ENCODE measurements at places on chromosomes 11 and 22. TPM values are rescaled to one million over a fixed set of nuclear protein-coding genes. Genes with fewer than 3 reads are reported as not detected.

The OR10A2 gene
- total RNA-seq, result not detected

The FOSL1 gene
- 52.6 TPM for total RNA-seq

The OR8H2 gene
- total RNA-seq, result not detected

The GPR83 gene
- total RNA-seq, result not detected

The OR5P2 gene
- not detected for total RNA-seq

The PIWIL4 gene
- 0.25 TPM for total RNA-seq

The CCT8L2 gene
- total RNA-seq, result not detected

The MRGPRX3 gene
- total RNA-seq, result not detected

The SNX19 gene
- 49.8 TPM for total RNA-seq

The NAALAD2 gene
- 1.1 TPM for total RNA-seq

The BANF1 gene
- 246 TPM for total RNA-seq

The FZD4 gene
- 112 TPM for total RNA-seq

GRCh38 chr11:92843455-92843854, 126.0 kb upstream of the MTNR1B start:
- no peak for DNase-seq
- H3K4me1 ChIP-seq, result no peaks in the 10 kb centered on the region
- no peaks in the 10 kb centered on the region for H3K36me3 ChIP-seq
- H3K4me3 ChIP-seq, result no peak overlapping the region
- H3K27me3 ChIP-seq, result no peaks in the 10 kb centered on the region
- no peak overlapping the region for H3K27ac ChIP-seq

- peaks cover 9% of the 10 kb centered on the region for H3K4me1 ChIP-seq
- H3K4me3 ChIP-seq, result no peak overlapping the region
- H3K36me3 ChIP-seq, result no peaks in the 10 kb centered on the region
- H3K27me3 ChIP-seq, result no peaks in the 10 kb centered on the region
- peak; percentile 80 for DNase-seq
Observed at GRCh38 chr11:72831521-72832300, 17.5 kb downstream of the ATG16L2 start.

DNA sequence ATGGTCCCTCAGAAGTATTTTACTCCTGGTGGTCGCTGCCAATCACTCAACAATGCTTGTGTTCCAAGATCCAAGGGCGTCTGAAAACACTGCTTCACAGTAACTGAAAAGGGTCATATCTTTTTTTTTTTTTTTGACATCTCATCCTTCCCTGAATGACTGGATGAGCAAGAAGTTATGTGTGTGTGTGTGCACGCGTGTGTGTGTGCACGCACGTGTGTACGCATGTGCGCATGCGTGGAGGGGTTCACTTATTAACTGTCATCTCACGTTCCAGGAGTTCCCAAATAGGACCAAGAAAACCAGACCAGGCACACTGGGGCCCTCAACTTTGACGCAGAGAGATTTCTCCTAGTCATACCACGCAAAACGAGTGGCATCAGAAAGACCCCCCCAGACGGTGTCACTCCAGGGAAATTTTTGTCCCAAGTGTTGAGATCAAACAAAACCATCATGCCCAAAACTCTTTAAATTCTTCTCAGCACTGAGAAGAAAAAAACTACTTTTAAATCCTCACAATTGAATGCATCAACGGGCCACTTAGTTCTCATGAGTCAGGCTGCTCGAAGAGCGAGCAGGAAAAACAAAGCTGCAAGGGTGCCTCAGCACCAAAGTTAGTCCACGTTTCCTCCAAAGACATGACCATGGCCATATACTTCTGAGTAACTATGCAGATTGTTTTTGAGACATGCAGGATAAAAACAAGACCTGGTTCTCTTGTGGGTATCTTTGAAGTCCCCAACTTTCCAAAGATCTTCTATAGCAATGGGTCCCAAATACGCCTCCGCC, 12.9 kb downstream of the MN1 start:
- no peak overlapping the region for H3K4me3 ChIP-seq
- H3K27ac ChIP-seq, result no peak overlapping the region
- H3K4me1 ChIP-seq, result peaks cover 3% of the 10 kb centered on the region
- no peaks in the 10 kb centered on the region for H3K36me3 ChIP-seq

DNA sequence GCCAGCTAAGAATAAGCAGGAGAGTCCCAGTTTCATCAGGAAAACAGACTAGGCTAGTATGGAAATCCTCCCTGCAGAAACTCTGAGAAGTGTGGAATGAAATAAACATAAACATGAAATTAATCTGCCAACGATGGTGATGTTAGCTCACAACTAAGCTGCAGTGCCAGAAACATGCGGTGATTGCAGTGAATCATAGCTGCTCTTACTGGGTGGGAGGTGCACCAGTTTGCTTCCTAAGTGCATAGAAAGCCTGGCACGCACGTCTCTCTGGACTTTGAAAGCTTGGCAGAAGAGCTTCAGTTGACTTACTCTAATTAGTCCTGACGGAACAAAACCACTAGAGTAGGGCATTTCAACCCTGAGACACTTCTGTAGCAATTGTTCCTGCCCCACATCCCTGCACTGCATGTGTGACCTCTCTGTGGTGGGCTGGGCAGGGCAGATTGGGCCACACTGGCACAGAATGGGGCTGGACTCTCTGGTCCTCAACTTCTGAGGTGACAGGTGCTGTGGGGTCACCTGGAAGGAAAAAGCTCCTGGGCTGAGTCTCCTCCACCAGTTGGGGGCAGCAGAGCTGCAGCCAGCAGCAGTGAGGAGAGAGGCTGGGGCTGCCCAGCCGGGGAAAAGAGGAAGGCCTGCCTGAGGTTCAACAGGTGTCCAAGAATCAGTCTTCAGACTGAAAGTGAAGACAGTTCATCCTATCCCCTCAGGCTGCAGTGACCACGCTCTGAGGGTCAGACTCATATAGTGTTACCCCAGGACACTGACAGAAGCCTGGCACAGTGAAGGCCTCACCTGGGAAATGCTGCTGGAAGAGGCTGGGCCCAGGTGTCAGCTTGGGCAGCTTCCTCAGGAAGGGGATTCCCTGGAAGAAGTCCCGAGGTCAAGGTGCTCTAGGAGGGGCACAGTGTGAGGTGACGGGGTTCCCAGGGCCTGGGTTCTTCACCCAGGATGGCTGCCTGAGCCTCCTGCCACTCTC, 40.5 kb downstream of the GGTLC2 start:
- no peak overlapping the region for H3K27ac ChIP-seq
- no peak for DNase-seq
- H3K36me3 ChIP-seq, result no peaks in the 10 kb centered on the region
- peaks cover 2% of the 10 kb centered on the region for H3K27me3 ChIP-seq
- H3K4me1 ChIP-seq, result no peaks in the 10 kb centered on the region

DNA sequence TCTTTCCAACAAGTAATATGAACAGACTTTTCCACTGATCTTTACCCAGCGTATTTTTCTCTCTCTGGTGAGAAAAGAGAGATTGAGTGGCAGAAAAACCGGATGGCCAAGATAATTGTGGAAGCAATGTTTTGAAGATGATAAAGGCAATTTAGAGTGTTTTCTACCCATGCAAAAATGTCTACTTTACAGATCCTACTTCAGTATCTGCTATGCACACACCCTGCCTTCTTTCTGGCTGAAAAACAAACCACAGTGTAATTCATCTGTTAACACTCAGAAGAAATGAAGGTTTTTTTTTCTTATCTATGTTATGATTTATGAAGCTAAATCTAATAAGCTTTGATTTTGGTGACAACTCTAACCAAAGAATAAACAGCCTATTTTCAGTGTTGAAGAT, 56.8 kb downstream of the SLC5A12 start:
- no peaks in the 10 kb centered on the region for H3K36me3 ChIP-seq
- no peak overlapping the region for H3K4me3 ChIP-seq
- no peak overlapping the region for H3K27ac ChIP-seq
- no peaks in the 10 kb centered on the region for H3K4me1 ChIP-seq
- DNase-seq, result no peak
- no peaks in the 10 kb centered on the region for H3K27me3 ChIP-seq

- H3K36me3 ChIP-seq, result no peaks in the 10 kb centered on the region
- no peak overlapping the region for H3K27ac ChIP-seq
Observed at GRCh38 chr11:38968951-38969350, 2370.9 kb upstream of the RAG2 start.

DNA sequence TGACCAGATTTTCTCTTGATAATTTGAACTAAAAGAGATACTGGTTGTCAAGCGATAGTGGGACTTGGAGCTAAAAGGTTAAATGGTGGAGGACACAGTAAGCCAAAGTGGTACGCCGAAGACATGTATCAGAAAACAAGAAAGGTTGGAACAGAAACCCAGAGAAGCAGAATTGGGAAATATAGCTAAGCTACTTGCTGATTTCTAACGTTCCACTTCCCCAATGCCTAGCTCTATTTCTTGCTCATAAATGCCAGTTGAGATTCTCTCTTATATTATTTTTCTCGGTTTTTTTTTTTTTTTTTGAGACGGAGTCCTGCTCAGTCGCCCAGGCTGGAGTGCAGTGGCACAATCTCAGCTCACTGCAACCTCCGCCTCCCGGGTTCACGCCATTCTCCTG, 12.7 kb downstream of the TMEM41B start:
- no peak overlapping the region for H3K4me3 ChIP-seq
- no peaks in the 10 kb centered on the region for H3K27me3 ChIP-seq
- H3K4me1 ChIP-seq, result no peaks in the 10 kb centered on the region
- no peak overlapping the region for H3K27ac ChIP-seq

DNA sequence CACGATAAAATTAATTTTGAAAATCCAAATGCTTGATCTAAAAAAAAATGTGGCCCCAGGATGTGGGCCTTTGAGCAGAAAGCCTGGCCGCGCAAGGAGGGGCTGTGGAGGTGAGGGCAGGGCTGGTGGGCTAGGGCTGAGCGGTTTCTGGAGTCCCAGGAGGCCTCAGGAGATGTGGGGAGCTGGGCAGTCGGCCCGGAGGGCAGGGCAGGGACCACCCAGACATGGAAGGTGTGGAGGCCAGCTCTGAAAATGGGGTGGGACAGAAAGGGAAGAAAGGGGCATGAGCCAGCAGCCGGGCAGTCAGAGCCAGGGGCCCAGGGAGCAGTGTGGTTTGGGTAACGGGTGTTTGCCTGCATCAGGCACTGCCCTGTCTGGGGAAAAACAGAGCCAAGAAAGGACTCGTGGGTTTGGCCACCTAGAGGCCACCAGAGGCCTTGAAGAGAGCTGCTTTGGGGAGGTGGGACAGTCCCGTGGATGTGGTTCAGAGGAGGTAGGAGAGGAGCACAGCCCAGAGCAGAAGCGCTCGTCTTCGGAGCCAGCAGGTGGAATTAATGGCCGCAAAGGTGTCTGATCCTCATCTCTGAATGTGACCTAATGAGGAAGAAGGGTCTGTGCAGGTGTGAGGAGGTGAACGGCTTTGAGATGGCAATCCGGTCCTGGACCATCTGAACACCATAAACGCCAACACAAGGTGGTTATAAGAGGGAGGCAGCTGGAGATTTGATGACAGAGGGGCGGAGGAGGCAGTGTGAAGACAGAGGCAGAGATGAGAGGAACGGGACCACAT, 50.2 kb downstream of the IGF2 start:
- H3K4me1 ChIP-seq, result no peaks in the 10 kb centered on the region
- no peak overlapping the region for H3K4me3 ChIP-seq
- no peak for DNase-seq
- H3K27me3 ChIP-seq, result no peaks in the 10 kb centered on the region
- H3K27ac ChIP-seq, result no peak overlapping the region
- no peaks in the 10 kb centered on the region for H3K36me3 ChIP-seq

- no peak overlapping the region for H3K27ac ChIP-seq
Observed at GRCh38 chr11:120021978-120022377, 115.9 kb downstream of the TRIM29 start.

DNA sequence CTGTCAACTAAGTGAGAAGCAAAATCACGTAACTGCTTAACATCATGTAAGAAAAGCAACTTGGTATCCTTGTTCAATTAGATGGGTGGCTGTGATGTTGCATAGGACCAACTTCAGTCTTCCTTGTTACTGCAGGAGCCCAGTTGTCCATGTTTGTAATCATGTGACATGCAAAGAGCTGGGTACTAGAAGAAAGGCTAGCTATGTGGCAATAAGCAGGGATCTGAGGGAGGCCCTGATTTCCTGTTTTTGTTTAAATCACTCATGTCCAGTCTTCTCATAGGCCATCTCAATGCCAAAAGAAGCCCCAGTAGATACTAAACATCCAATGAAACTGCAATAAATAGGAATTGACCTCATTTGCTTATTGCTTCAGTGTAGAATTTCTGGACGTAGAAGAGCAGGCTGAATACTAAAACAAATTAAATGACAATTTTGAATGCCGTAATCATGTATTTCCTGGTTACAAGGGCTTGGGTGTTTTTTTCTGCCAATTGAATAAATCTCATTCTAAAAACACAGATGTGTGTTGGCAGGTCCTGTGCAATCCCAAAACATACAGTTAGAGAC, 140.8 kb upstream of the ARHGAP20 start:
- no peaks in the 10 kb centered on the region for H3K27me3 ChIP-seq
- no peak for DNase-seq
- no peak overlapping the region for H3K4me3 ChIP-seq

DNA sequence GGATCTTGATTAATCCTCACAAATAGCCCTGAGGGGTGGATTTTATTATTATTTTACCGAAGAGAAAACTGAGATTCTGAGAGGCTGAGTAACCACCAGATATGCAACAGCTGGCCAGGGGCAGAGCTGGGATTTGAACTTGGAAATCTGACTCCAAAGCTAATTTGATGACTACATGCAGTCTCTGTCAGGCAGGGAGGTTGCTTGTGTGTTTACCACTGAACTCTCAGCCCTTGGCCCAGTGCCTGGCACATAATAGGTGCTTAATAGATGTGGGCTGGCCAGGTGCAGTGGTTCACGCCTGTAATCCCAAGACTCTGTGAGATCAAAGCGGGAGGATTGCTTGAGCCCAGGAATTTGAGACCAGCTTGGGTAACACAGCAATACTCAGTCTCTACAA, 121.7 kb upstream of the CRYBB3 start:
- H3K36me3 ChIP-seq, result no peaks in the 10 kb centered on the region
- H3K27me3 ChIP-seq, result no peaks in the 10 kb centered on the region
- no peak overlapping the region for H3K27ac ChIP-seq
- H3K4me1 ChIP-seq, result no peaks in the 10 kb centered on the region
- no peak overlapping the region for H3K4me3 ChIP-seq

DNA sequence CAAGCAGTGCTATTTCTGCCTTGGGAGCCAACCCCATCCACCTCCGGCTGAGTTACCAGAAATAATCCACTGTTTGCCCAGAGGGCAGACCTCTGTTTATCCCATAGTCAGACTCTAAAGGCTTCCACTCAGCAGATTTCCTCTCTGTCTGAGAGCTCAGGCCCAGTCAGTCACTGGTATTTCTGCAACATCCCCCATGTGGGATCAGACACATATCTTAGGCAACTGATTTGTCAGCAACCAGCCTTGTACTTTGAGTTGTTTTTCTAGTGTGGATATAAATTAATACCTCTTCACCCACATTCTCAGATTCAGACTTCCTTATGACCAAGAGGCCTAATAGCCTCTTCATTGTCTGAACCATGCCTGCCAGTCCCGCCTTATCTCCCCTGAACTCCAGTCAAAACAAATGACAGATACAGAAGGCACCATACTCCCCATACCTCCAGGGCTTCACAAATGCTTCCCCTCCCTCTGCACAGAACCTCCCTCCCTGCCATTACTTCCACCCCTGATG, 193.6 kb downstream of the FAM76B start:
- H3K27me3 ChIP-seq, result no peaks in the 10 kb centered on the region
- H3K36me3 ChIP-seq, result no peaks in the 10 kb centered on the region
- H3K27ac ChIP-seq, result no peak overlapping the region
- no peaks in the 10 kb centered on the region for H3K4me1 ChIP-seq
- DNase-seq, result no peak
- H3K4me3 ChIP-seq, result no peak overlapping the region

- H3K27me3 ChIP-seq, result no peaks in the 10 kb centered on the region
- H3K4me3 ChIP-seq, result no peak overlapping the region
- peaks cover 8% of the 10 kb centered on the region for H3K4me1 ChIP-seq
- no peak overlapping the region for H3K27ac ChIP-seq
- DNase-seq, result no peak
Observed at GRCh38 chr11:19604679-19605375, 107.8 kb upstream of the NAV2 start.
